ENCODE measurements at places on chromosomes 5 and 9. TPM values are rescaled to one million over a fixed set of nuclear protein-coding genes. Genes with fewer than 3 reads are reported as not detected.

Gene C1QTNF2
- 0.95 TPM for total RNA-seq

Gene ZNF454
- total RNA-seq, result 2.9 TPM

Gene SHOC1
- total RNA-seq, result not detected

Gene PLK2
- 19.3 TPM for total RNA-seq

Gene SEMA5A
- 1.8 TPM for total RNA-seq

Gene INSL4
- total RNA-seq, result not detected

Gene FAM151B
- total RNA-seq, result 3.2 TPM

Gene GGTA1
- 5.5 TPM for total RNA-seq

Gene OR13F1
- total RNA-seq, result not detected

Gene FAM163B
- 0.83 TPM for total RNA-seq

Gene IFNE
- not detected for total RNA-seq

Gene CDKN2B
- 4.9 TPM for total RNA-seq

Gene NR2F1
- total RNA-seq, result 24.1 TPM

Gene FOXD4L4
- not detected for total RNA-seq

Gene PCDHA13
- total RNA-seq, result 0.66 TPM

Gene SPINK1
- not detected for total RNA-seq

Gene C9orf50
- not detected for total RNA-seq

Gene WNT8A
- not detected for total RNA-seq

Gene PPP2R2B
- total RNA-seq, result 5.6 TPM

Gene CCDC152
- not detected for total RNA-seq

Gene MLANA
- total RNA-seq, result not detected

Gene TLR4
- 14.9 TPM for total RNA-seq

Gene OXCT1
- 24.2 TPM for total RNA-seq

Gene DAB2
- 58.2 TPM for total RNA-seq

Data from sigmoid colon (tissue), 7 donors.